ENCODE measurements at places on chromosomes 1 and 21. TPM values are rescaled to one million over a fixed set of nuclear protein-coding genes. Genes with fewer than 3 reads are reported as not detected.

Gene HSD3B1
- not detected for total RNA-seq

Gene ELAVL4
- total RNA-seq = not detected

Gene SYF2
- 44.7 TPM for total RNA-seq

Gene ORC1
- 20.5 TPM for total RNA-seq

Gene MPL
- 0.22 TPM for total RNA-seq

Gene ST7L
- 11.0 TPM for total RNA-seq

Gene CD1B
- not detected for total RNA-seq

Gene SMG5
- 43.0 TPM for total RNA-seq

Gene SIM2
- total RNA-seq = 6.7 TPM

Gene SPATA6
- 1.3 TPM for total RNA-seq

Gene AQP10
- total RNA-seq = not detected

Gene GSTM4
- total RNA-seq = 8.8 TPM

Gene WNT2B
- total RNA-seq = 0.21 TPM

Gene RGSL1
- not detected for total RNA-seq
